ENCODE measurements at places on chromosomes 1 and 21. TPM values are rescaled to one million over a fixed set of nuclear protein-coding genes. Genes with fewer than 3 reads are reported as not detected.

APCS gene
- total RNA-seq: not detected

FCGR3B gene
- 2.5 TPM for total RNA-seq

GRCh38 chr1:160755911-160756848, 17.1 kb downstream of the SLAMF7 start:
- DNase-seq: no peak

DNA sequence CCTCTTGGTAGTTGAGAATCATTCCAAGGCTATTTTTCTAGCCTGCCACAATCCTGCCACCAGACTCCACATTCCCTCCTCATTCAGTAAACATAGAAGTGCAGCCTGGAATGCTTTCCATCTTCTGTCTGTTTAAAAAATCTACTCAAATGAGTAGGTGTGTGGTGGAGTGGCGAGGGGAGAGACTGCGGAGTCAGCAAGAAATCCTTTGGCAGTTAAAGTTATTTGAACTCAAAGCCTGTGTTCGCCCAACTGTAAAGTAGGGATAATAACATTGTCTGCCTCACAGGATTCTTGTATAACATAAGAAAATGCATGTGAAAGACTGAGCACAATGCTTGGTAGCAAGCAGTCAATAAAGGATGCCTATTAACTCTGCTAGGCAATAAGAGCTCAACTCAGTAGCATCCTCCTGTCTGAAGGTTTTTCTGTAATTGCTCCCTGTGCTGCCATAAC, 22.2 kb upstream of the DPT start:
- DNase-seq: no peak

DNA sequence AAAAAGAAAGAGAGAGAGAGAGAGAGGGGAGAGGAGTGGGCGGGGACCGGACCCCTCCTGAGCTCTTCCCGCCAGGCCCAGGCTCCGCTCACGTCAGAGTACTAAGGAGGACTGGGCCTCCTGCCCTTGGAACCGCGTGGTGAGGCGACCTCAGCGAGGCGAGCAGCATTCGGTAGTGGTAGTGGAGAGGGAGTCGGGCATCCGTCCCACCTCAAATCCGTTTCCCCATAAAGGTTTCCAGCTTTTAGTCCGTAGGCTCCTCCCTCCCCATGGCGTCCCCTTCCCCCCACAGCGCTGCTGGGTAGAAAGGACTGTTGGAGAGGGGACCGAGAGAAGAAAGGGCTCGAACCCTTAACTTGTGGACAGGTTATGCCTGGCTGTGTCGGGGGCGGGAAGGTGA, 124.4 kb upstream of the BARHL2 start:
- no peak for DNase-seq

DNA sequence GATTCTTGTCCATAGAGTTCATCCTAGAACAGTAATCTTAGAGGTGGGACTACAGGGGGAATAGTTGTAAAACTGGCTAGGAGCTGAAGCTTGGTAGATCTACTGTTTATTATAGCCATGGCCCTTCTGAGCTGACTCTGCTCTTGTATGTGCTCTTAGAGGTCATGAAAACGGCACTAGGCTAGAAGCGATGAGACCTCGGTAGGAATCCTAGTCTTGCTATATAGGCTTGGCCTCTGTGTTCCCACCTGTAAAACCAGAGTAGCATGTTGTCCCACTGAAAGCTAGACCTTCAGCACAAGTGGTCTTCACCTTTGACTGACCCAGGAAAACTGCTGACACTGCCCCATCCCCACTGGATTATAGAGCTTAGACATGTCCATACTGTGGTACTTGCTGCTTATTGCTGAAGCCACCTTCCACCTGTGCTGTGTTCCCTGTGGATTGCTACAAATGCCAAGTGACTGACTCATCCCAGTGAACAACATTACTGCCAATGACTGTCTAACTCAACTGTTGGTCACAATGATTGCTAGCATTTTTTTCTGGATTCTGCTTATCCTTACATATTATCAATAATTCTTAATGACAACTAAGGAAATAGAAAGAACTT, 23.0 kb upstream of the PIGC start:
- DNase-seq: no peak
